ENCODE measurements at places on chromosomes 6 and 20.

- DNase-seq = peak; percentile 55
Observed at GRCh38 chr20:57990396-57990987, 238.0 kb downstream of the ANKRD60 start.

DNA sequence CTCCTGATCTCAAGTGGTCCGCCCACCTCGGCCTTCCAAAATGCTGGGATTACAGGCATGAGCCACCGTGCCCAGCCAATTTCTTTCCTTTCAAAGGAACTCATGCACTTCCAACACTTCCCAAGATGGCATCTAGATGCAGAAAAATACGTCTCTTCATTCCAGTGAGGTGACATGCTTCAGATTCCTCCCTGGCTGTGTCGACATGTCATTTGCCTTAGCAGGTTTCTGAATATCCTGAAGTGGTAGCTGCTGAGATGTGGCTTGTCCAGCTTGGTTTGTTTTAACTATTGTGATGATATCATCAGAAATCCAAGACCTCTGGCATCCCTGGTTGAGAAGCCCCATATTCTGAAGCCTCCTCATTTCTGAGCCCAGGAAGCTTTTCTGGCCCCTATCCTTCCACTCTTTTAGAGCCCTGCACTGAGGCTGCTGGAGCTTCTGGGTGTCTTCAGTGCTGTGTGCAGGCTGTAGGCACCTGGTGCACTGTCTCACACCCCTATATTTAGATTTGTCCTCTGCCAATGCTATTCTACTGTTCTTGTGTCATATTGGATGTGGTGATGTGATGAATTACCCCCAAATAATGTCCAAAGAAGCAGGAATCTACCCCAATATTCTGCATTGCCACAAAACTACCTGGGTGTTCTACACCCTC lies 73.3 kb upstream of the E2F3 start:
- DNase-seq = no peak

DNA sequence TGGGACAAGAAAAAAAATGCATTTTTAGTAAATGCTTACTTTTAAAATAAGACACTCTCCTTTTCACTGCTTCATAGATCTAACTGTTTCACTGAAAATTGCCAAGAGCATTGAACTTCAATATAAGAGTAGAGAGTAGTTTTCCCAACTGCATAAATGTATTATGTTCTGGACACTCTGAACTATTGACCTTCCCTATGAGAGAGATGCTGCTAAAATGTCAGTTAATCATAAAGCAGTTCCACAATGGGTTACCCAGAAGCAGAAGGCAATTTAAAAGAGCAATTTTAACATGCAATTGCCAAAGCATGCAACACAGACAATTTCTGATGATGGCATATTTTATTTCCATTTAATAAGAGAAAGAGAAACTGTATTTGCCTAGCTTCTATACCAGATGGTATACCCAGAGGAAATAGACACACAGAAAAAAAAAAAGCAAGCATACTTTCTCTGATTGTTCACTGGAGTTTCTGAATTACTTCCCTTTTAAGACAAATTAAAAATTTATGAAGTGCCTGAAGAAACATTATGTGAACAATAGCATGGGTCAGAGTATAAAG lies 279.1 kb upstream of the THEMIS start:
- DNase-seq = no peak

GRCh38 chr6:117441824-117442264 lies 16.1 kb upstream of the ROS1 start:
- no peak for DNase-seq

- DNase-seq = no peak
Observed at GRCh38 chr20:47888351-47888750, 103.1 kb upstream of the SULF2 start.

- DNase-seq = no peak
Observed at GRCh38 chr6:148996815-148997214, 250.0 kb downstream of the UST start.

DNA sequence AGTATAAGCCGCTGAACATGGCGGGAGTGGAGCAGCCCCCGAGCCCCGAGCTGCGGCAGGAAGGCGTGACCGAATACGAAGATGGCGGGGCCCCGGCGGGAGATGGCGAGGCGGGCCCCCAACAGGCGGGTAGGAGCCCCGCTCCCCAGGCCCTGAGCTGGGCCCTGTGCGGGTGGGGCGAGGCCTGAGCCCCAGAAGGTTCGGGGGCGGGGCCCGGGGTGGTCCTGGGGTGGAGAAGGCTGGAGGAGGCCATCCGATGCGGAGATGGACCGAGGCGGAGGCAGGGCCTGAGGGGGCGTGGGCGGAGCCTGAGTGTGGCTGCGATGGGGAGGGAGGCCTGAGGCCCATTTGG lies 7.1 kb downstream of the L3MBTL1 start:
- no peak for DNase-seq

DNA sequence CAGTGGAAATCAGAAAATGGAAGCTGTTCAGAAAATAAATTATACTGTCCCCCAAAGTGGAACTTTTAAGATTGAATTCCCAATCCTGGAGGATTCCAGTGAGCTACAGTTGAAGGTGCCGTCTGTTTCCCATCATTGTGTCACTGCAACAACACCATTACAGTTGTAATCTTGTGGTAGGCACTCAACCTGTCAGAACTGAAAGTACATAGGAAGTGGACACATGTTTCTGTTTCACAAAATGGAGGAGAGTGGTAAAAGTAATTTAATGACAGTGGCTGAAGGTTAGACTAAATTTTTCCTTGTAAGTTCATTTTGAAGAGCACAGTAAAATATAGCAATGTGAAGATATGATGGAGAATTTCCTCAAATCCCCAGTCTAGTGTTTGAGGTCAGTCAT lies 70.0 kb downstream of the CD109 start:
- DNase-seq = no peak

DNA sequence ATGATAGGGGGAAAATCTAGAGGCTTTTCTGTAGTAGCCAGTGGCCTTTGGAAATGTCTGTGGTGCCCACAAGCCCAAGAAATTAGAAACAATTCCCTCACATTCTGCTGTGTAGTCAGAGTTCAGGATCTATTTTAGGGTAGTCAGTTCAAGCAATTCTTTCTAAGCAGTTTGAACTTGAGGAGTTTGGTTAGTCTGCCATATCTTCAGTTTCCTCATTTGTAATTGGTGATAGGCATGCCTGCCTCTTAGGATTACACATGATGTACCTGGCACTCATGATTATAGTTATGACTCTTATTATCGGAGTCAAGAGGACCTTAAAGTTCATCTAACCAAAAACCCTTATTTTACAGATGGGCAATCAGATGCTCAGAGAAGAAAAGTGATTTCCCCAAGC lies 21.2 kb upstream of the MEP1A start:
- DNase-seq = no peak

- peak; percentile 59 for DNase-seq
Observed at GRCh38 chr6:33073431-33073871, at the start of gene HLA-DPA1. HLA-DPA1 (minus strand) TSS chr6:33073649.

- DNase-seq = no peak
Observed at GRCh38 chr6:1825277-1825676, 215.6 kb downstream of the FOXC1 start.

GRCh38 chr6:154821638-154822037 lies 88.4 kb downstream of the SCAF8 start:
- DNase-seq = no peak

- no peak for DNase-seq
Observed at GRCh38 chr6:30722280-30723112, 2.3 kb downstream of the TUBB start.

- DNase-seq = no peak
Observed at GRCh38 chr6:41691426-41692079, 43.9 kb downstream of the TFEB start.

- no peak for DNase-seq
Observed at GRCh38 chr6:43128926-43129325, 42.1 kb upstream of the SRF start.

GRCh38 chr6:33820243-33820642 lies 16.4 kb upstream of the MLN start:
- DNase-seq = no peak

DNA sequence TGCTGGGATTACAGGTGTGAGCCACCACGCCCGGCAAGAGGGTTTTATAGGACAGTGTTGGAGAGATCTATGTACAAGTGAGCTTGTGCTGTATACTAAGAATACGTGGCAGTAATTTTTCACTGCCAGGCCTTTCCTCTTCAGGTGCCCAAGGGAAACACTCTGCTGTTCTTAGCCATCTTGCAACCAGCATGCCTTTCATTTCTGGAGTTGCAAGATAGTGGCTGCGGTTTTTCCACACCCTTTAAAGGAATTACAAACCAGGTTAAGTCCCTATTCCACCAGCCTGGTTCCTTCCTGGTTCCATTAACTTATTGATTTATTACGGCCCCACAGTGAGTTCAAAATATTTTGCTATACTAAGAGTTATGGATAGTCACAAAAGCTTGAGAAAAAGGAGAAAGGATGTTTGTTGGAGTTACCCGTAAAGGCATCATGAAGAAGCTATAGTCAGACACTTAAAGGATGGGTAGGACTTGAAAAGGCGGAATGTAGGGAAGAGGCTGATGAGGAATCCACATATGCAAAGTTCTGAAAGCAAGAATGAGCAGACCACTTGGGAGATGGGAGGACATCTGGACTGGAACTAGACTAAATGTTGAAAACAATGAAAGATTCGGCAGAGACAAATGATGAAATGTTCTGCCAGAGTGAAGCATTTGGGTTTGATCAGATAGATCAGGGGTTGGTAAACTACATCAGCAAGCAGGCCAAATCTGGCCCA lies 61.4 kb upstream of the ASIP start:
- no peak for DNase-seq

GRCh38 chr20:17508756-17509155 lies 22.4 kb downstream of the BFSP1 start:
- DNase-seq = no peak

- DNase-seq = no peak
Observed at GRCh38 chr6:109321752-109322151, 60.5 kb downstream of the CD164 start.

DNA sequence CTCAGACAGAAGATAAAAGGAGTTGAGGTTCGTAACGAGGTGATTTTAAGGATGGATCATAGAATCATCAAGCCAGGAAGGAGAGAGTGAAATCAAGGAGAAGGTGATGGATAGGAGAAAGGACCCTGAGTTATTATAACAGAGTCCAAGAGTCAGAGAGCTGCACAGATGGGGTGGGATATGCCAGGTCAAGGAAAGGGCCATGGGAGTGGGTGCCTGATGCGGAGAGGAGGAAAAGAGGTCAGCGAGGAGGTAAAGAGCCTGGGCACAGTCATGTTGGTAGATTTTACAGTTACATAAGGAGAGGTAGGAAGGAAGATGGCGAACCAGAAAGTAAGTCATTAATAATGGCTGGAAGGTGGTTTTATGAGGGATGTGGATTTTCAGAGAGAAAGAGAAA lies 114.9 kb downstream of the LAMA2 start:
- no peak for DNase-seq

DNA sequence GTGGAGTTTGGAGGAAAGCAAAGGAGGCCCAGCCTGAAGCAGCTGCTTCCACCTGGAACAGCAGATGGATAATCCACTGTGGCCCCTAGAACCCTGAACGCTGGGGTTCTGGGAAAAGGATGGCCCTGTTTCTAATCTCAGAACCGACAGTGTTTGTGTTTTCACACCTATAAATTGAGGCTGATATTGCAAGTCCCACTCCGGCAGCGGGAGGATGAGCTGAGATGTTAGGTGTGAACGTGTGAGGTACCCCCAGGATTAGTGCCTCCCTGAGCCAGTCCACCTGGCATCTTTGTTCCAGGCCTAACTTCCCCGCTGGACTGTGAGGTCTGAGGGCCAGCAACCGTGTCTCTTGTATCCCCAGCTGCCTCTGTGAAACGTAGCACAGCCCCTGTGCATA lies 7.8 kb upstream of the CDH4 start:
- DNase-seq = no peak

- DNase-seq = no peak
Observed at GRCh38 chr6:40348591-40348990, 238.6 kb downstream of the LRFN2 start.

DNA sequence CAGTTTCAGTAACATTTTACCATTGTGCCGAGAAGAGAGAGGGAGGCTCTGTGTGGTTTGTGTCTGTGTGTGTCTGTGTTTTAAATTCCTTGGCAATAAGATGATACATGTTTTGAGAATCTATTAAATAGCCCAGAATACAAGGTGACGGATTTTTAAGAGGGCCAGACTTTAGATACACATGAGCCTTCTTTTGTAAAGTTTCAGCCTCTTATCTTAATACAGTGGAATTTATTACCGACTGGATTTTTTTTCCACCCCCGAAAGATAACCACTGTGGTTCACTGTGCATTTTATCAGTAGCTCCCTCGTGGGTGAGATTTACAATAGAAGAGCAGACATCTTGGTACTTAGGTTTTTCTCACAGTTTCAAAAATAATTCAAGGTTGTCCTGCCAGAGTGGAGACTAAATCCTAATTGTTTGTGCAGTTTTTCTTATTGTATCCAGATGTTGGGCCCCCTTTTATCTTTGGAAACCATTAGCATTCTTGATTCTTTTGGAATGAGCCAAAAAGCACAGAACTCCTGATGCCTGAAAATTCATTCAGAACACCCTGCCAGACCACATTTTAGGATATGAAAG lies 49.9 kb downstream of the STK4 start:
- DNase-seq = no peak

DNA sequence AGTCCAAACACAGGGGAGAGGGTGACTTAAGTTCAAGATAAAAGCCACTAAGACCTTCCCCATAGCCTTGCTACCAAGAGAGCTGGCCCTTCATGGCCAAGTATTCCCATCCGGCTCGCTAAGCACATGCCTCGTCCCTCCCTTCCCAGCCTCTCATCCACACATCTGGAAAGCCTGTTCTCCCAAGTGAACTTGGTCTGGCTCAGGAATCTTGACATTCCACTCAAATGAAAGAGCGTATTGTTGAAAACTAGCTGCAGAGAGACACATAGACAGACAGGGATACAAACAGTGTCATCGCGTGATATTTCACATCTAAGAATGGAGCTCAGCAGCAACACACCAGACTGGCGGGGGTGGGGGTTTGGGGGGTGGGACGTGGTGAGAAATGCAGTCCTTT lies 182.8 kb upstream of the FOXQ1 start:
- peak; percentile 83 for DNase-seq

DNA sequence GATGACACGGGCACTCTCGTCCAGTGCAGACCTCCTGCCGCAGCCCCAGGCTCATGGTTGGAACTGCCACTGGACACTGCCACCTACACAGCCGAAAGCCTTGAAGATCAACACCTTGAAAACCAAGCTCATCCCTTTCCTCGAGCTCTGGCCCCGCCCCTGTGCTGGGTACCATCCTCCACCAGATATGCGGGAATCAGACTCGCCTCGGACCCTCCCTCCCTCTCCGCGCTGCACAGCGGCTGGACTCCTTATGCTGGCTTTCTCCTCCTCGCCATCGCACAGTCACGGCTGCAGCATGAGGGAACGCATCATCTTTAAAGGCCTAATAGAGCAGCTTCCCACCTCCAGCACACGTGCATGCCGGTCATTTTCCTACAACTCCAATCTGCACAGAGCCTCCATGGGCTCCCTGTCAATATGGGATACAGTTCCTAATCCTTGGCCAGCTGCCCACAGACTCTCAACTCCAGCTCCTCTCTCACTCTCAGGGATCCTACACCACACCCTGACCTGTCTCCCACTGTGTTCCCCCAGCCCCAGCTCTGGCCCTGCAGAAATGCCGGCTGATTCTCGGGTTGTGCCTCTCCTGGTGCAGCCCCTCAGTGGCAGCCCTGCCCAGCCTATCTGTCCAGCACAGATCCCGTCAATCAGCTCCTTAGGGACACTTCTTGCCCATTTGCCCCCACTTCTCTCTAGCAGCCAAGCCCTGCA lies 23.2 kb downstream of the TXNDC5 start:
- DNase-seq = no peak
